ENCODE measurements at places on chromosomes 7 and 10. TPM values are rescaled to one million over a fixed set of nuclear protein-coding genes. Genes with fewer than 3 reads are reported as not detected.

Gene TMEM209
- 23.5 TPM for total RNA-seq

Gene CFAP58
- 1.4 TPM for total RNA-seq

Gene TUBB8
- total RNA-seq: not detected

Gene HILPDA
- total RNA-seq: 22.1 TPM

Gene DRGX
- total RNA-seq: not detected
